ENCODE measurements at places on chromosomes 4 and X. TPM values are rescaled to one million over a fixed set of nuclear protein-coding genes. Genes with fewer than 3 reads are reported as not detected.

Gene TENM3
- total RNA-seq, result 1.2 TPM

Gene ADGRL3
- total RNA-seq, result 0.56 TPM

Gene KCNE5
- total RNA-seq, result 0.52 TPM

Gene ZNF630
- 1.2 TPM for total RNA-seq

Gene ATP11C
- total RNA-seq, result 70.3 TPM

Gene SHROOM4
- total RNA-seq, result 4.3 TPM

Gene SASH3
- total RNA-seq, result not detected

Gene ETDA
- not detected for total RNA-seq

Gene TMSB15A
- 0.73 TPM for total RNA-seq

Gene ADGRA3
- 23.0 TPM for total RNA-seq

Gene DCHS2
- not detected for total RNA-seq

Gene SHROOM2
- 0.72 TPM for total RNA-seq

Gene SLC34A2
- total RNA-seq, result 0.03 TPM

Gene GRID2
- 0.10 TPM for total RNA-seq

Gene HAND2
- total RNA-seq, result 5.4 TPM

Gene C4orf50
- not detected for total RNA-seq

Gene REPS2
- total RNA-seq, result 0.72 TPM

Gene SSR4
- total RNA-seq, result 103 TPM

Gene NPFFR2
- not detected for total RNA-seq

Gene CFAP299
- 2.9 TPM for total RNA-seq

Gene GDPD2
- not detected for total RNA-seq

Gene HTN3
- total RNA-seq, result not detected

Gene C4orf51
- total RNA-seq, result not detected

Gene IL13RA1
- total RNA-seq, result 68.8 TPM

Gene MAGEA11
- total RNA-seq, result not detected

Gene HELT
- not detected for total RNA-seq

Gene DIPK2B
- total RNA-seq, result under 0.01 TPM

Gene PHF8
- total RNA-seq, result 15.9 TPM

Gene SPARCL1
- 0.17 TPM for total RNA-seq

Gene UNC5C
- total RNA-seq, result 3.5 TPM

Gene UGT2A1
- not detected for total RNA-seq

Gene LAS1L
- 16.6 TPM for total RNA-seq

Gene EGF
- 1.0 TPM for total RNA-seq

Gene METTL14
- total RNA-seq, result 18.2 TPM

Gene STK26
- total RNA-seq, result 5.1 TPM

Gene PRKG2
- total RNA-seq, result 0.36 TPM

Gene FRAS1
- total RNA-seq, result 37.8 TPM

Gene TMEM187
- 8.5 TPM for total RNA-seq

Gene LIMCH1
- 33.4 TPM for total RNA-seq

Gene CENPVL2
- total RNA-seq, result not detected

Gene DUSP9
- total RNA-seq, result not detected

Gene CLNK
- total RNA-seq, result not detected

Gene CDX4
- not detected for total RNA-seq

Gene STATH
- total RNA-seq, result not detected

Gene GRIPAP1
- total RNA-seq, result 24.3 TPM

Gene SLC25A43
- total RNA-seq, result 28.3 TPM

Gene SHISA3
- 12.9 TPM for total RNA-seq

Gene RTL3
- 0.07 TPM for total RNA-seq

Gene NHSL2
- total RNA-seq, result 2.4 TPM

Gene LRP2BP
- total RNA-seq, result 0.76 TPM

Gene ARR3
- not detected for total RNA-seq

Data from smooth muscle cell of the pulmonary artery (primary cell).